Activated naive CD4-positive, alpha-beta T cell treated with anti-CD3 and anti-CD28 coated beads for 36 hours (primary cell): ENCODE measurements at places on chromosomes 7 and 10.
A peak's percentile ranks its signal among the peaks of the same experiment; 100 is the strongest.

- DNase-seq: no peak
These were observed 36.1 kb downstream of the EXOC4 start for GRCh38 chr7:133288970-133289369.

- peak; percentile 12 for DNase-seq
These were observed 271.7 kb downstream of the TCF7L2 start for GRCh38 chr10:113221756-113222168.

- DNase-seq: peak; percentile 90
These were observed 33.3 kb downstream of the SRRM3 start for GRCh38 chr7:76234931-76235441.

DNA sequence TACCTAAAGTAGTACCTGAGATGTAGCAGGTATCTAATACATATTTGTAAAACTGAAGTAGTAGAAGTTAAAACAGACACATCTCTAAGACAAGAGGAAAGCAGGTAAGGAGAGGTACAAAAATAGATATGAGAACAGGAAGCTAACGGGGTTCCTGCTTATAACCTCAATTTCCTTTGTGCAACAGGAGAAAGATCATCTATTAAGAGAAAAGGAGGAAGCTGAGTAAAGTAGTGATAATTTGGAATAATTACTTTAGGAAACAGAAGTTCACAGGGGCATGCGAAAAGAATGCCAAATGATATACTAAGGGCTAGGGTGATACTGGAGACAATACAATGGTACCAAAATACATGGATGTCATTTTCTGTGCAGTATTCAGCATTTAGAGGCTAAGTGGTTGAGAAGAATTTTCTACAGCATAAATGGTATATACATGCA lies 108.7 kb downstream of the NRBF2 start:
- no peak for DNase-seq

DNA sequence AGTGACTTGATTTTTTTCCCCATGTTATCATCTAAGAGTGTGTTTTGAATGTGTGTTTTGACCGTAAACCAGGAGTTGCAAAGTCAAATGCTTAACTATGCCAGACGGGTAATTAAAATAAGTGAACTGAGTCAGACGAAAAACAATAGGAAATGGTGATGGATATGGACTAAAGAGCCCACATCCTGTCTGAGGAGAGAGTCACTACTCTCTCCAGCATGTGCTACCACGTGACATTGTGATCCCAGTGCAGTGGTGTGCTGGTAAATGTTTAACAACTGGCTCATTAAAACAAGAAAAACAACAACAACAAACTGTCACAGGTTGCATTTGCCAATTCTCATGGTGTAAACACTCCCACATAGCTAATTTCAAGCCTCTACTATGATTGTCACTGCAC lies 164.3 kb downstream of the SUGCT start:
- DNase-seq: peak; percentile 26

DNA sequence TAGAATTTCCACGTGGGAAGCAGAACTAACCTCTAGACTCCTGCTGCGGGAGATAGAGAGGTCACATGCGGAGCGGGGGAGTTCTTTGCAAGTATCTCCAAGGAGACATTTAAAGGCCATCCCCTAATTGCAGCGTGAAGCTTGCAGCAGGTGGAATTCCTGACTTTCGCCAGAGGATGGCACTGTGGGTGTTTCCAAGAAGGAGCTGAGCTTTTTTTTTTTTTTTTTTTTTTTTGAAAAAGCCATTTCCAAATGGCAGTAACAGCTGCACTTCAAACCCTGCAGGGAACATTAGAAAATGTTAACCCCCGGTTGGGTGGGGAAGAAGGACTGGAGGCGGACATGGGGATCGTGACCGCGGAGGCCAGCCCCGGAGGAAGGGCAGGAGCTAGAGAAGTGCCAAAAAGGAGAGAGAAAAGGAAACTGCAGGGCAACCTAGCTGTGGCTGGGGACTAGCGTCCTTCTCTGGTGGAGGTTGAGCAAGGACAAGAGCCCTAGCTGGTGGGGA lies 487.7 kb downstream of the TYW1 start:
- DNase-seq: peak; percentile 59

DNA sequence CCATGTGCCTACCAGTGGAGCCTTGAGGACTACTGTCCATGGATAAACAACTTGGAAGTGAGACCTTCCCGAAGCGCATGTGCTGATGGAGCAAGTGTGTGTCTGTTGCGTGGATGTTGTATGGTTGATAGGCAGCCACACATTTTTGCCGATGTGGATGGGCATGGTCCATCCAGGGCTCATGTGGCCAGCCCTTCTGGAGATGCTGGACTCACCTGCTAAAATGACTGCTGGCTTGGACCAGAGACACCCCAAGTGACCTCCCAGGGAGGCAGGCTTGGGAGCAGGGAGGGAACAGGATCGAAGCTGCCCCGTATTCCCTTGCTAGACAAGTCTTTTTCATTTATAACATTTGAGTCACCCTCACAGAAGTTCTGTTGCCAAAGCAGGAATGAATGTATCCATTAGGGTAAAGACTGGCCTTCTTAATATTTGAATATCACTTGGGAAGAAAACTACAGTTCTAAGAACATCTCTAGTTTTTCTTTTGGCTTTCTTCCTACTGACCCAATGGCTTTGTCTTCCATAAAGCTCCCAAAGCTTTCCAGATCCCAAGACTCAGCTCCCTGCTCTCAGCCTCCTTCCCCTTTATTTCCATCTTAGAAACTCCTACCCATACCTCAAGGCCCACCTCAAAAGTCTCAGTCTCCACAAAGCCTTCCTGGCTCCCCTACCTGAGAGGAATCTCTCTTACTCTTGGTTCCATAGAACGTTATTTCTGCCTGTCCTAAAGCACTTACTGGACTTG lies 3.0 kb downstream of the PTPRE start:
- no peak for DNase-seq

DNA sequence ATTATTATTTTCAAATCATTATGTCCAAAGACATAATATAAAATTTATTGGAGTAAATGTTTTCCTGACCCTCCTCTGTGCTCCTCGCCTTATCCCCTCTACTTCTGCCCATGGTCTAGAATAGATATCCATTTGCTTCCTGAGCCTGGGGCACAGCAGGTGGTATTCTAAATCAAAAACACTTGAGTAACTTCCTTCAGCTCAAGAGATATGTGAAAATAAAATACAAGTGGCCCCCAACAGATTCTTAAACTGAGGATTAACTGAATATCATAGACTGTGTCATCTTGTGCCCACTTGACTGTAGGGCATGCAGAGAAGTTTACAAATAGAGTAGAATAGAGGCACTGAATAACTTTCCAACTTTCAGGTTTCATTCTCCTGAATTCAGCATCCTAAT lies 59.1 kb downstream of the HGF start:
- no peak for DNase-seq
